ENCODE measurements at places on chromosomes 2 and 18. TPM values are rescaled to one million over a fixed set of nuclear protein-coding genes. Genes with fewer than 3 reads are reported as not detected.

The SGPP2 gene
- total RNA-seq, result not detected

The MC5R gene
- 0.36 TPM for total RNA-seq

DNA sequence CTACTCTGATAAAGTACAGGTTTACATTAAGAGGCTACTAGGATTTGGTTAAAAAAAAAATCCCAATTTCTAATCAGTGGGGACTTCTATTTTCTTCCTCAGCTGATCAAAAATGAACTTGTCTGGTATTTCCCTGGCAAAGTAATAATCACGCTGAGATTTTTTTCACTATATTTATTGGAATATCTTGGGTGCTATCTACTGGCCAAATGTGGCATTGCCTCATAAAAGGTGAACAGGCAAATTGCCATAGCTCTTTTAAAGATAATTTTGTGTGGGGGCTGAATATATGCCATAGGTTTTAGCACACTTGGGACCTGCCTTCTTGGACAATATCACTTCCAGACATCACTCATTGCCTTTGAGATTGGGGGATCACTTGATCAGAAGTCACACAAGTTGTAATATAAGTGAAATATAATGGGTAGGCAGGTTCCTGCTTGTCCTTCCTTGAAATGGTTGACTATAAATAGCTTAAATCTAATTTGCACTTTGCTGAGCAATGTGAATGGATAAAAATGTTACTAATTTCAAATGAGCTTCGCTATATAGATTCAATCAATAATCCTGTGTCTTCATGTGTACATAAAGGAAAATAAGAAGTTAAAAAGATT lies 7.0 kb upstream of the NXPH2 start:
- DNase-seq, result no peak
- peaks cover 8% of the 10 kb centered on the region for H3K27me3 ChIP-seq
- no peaks in the 10 kb centered on the region for H3K36me3 ChIP-seq
- H3K4me1 ChIP-seq, result no peaks in the 10 kb centered on the region

DNA sequence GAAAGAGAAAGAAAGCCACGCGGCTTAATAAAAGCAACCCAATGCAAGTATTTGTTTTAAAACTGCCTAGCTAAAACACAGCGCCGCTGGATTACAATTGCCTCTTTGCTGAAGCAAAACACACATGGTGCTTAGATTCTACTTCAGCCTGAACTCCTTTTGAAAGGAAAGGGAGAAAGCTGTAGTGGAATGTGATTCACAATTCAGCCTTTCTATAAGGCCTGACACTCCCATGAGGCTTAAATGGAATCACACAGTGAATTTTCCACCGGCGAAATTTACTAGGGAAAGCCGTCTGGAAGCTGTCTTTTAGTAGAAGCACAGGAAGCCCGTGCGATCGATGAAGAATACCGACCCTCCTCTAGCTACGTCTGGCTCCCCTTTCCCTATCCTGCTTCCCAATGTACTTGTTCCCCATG lies 348.0 kb downstream of the DLGAP1 start:
- no peaks in the 10 kb centered on the region for H3K4me1 ChIP-seq
- DNase-seq, result no peak
- no peaks in the 10 kb centered on the region for H3K36me3 ChIP-seq

DNA sequence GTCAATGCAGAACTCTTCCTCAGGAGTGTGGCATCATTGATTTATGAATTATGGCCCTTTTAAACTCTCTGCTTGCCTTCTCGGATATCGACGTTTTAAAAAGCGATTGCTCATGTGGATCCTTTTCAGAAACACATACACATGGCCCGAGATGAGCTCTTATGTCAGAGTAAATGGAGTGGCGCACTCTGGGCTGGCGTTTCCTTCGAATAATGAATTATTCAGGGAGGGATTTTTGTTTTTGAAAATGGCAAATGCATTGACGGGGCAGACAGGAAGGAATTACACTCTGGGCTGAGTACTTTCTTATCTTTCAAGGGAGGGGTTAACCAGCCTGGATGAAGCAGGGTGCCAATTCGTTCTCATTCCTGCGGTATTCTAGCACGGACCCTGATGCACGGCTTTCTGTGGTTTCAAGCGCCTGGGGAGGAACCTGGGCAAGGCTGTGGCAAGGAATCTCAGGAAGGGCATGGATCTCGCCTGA lies 142.7 kb downstream of the PRKCE start:
- H3K27ac ChIP-seq, result no peak overlapping the region
- no peaks in the 10 kb centered on the region for H3K27me3 ChIP-seq
- no peaks in the 10 kb centered on the region for H3K4me1 ChIP-seq
- H3K36me3 ChIP-seq, result no peaks in the 10 kb centered on the region
- DNase-seq, result no peak
- no peak overlapping the region for H3K4me3 ChIP-seq

DNA sequence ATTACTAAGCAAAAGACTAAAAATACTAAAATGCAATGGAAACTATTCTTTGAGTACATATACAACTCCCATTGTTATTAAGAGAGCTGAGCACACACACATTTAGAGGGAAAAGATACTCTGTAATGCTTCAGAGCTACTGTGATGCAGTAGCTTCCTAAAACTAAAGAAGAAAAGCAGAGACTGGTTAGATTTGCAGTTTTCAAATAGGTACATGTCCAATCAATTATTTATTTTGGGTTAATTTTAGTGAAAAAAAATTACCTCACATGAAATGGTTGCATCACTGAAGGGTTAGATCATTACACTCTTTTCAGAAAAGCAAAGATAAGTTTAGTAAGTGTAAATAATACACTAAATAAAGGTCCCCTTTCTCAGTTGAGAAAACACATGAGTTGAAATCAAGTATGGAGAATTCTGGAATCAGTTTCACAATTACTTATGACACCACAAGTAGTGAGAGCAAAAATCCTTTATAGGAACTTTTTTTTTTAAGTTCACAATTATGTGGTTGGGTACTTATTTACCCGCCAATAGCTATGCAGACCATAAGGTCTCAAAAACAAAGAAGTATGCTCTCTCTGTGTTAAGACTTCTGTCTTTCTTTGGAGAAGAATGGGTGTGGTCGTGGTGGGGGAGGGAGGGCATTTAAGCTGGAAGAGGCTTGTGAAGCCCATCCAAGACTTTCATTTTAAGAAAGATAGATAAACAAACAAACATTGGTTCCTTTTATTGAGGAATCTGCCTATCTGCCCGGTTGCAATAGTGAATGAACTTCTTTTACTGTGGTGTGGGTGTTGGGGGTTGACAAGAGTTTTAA lies 25.3 kb upstream of the SERTAD2 start:
- no peak for DNase-seq
- no peak overlapping the region for H3K27ac ChIP-seq
- H3K4me1 ChIP-seq, result peaks cover 9% of the 10 kb centered on the region
- H3K4me3 ChIP-seq, result no peak overlapping the region

DNA sequence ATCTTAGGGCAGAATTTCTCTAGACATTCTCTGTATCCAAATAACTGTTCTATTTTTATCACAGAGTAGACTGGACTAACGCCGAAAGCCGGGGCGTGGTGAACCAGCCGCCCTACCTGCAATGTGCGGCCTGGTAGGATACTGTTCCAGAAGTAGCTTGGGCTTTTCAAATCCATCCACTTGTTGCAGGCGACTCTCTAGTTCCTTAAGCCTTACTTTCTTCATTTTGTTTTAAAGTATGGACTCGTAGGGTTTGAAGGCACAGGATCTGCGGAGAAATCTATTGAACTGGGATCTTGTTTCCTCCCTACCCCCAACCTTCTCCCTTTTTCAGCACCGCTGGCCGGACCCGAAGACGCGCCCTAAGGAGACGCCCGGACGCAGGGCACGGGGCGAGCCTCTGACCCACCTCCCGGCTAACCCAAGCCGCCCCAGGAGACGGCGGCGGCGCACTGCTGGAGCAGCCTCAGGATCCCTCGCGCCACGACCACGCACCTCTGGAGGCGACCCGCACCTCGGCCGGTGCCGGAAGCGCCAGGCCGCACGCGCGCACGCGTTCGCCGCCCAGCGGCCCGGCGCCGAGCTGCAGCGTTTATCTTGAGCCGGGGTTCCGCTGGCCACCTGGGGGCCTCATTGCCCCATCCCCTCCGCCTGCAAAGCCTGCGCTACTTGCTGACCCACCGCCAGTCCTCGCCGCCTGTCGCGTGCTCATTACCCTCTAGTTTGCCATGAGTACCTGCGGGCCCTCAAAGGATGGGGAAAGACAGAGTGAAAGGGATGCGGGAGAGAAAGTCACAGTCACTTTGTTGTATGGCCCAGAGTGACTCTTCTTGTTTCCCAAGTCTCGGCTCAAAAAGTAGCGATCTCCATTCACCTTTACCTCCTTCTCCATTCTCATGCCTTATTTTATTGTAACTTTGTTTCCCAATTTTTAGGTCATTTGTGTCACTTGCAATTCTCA lies at the start of gene METTL5:
TSS of gene METTL5 (minus strand) at position 533 of the 961 bp plus-strand sequence. CDS start at position 225, 308 bp downstream.
- peak within 1 kb of the TSS; percentile 70 for H3K27ac ChIP-seq
- H3K4me3 ChIP-seq, result peak within 1 kb of the TSS; percentile 90
